ENCODE measurements at places on chromosomes 6 and 20. TPM values are rescaled to one million over a fixed set of nuclear protein-coding genes. Genes with fewer than 3 reads are reported as not detected.

PLA2G7 gene
- 0.48 TPM for total RNA-seq

PPIL4 gene
- total RNA-seq, result 39.2 TPM

TOX2 gene
- not detected for total RNA-seq

THBS2 gene
- total RNA-seq, result 260 TPM

FHL5 gene
- total RNA-seq, result not detected

CRISP2 gene
- not detected for total RNA-seq

SCGN gene
- not detected for total RNA-seq

C20orf204 gene
- 0.99 TPM for total RNA-seq
